ACHN (cell line): ENCODE measurements at places on chromosomes 6 and 20.
A peak's percentile ranks its signal among the peaks of the same experiment; 100 is the strongest.

DNA sequence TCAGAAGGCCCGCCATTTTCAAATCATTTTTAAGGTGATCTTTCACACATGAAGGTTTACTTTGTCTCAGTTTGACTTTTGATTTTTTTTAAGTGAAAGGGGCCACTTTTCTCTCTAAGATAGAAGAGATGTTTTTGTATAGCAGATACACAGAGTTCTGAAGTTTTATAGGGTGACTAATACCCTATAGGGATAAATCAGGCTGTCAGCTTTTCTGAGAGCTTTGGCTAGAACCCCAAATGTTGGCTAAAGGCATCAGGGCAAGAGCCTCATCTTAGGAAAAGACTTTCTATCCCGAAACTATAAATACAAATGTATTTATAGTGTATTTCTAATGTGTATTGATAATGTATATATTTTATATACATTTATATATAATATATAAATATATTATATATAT lies 181.4 kb downstream of the TBX18 start:
- DNase-seq: no peak

DNA sequence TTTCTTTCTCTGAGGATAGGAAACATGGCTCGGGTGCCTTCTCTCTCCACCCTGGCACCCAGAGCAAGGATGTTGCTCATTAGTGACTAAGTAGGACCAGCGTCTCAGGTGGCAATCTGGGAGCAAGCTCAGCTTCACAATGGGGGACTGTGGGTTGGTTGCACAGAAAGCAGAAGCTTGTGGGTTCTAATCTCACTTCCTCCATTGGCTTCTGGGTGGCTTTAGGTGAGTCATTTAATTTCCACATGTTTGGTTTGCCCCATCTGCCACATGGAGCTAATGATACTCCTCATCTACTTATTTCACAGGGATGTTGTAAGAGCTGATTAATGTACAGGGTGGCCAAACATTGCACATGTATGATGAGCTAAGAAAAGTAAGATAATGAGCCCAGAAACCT lies 54.8 kb upstream of the AKIRIN2 start:
- no peak for DNase-seq

GRCh38 chr6:96522465-96523009 lies 931 bp downstream of the UFL1 start:
- DNase-seq: peak; percentile 23

DNA sequence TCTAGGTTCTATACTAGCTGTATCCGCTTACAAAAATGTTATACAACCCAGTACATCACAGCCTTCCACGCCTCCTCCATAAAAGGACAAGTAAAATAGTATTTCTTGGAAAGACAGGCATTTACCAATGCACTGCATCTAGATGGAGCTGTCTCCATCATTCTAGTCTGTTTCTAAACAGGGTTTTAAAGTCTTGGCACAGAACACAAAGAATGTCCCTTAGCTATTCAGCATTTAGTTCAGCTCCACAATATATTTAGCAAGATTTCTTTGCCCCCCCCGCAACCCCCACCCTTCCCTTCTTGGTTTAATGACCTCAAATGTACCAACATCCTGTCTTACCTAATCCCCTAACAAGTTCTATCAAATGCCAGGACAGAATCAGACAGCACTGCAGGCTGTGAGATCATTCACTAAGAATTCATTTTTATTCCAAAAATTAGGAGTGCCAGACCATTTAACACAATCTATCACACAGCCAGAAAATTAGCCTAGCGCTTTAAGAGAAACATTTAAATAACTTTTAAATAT lies 198.6 kb downstream of the BACH2 start:
- DNase-seq: no peak

DNA sequence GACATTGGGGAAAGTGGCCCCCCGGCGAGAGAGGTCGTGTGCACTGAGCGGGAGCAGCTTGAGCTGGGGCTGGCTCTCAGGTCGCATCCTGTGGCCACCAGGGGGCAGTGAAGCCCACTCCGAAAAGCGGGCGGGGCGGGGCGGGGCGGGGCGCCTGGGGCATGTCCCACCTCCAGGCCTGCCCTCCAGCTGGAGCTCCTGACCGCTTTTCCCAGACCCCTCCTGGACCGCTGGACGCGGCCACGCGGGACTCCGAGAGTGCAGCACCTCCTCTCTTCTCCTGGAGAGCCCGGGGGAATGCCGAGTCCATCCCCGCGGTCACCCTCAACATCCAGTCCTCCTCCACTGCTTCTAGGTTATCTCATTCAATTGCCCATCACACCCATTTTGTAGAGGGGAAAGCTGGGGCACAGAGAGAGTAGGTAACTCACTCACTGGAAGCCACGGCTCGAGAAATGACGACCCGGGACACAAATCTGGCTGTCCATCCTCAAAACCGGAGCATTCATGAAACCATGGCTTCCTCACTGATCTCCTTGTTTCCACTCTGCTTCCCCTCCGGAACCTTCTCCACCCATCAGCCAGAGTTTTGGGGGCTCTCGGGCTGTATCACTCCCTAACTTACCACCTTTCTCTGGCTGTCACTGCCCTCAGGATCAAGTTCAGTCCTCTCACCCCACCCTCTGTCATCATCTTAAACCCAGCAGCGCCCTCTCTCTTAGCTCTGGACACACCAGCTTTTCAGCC lies 24.1 kb downstream of the COX4I2 start:
- peak; percentile 77 for DNase-seq
